H1 (cell line): ENCODE measurements at places on chromosomes 1 and 21.

GRCh38 chr1:204455831-204456145 lies 38.8 kb downstream of the PIK3C2B start:
- no peak for DNase-seq

DNA sequence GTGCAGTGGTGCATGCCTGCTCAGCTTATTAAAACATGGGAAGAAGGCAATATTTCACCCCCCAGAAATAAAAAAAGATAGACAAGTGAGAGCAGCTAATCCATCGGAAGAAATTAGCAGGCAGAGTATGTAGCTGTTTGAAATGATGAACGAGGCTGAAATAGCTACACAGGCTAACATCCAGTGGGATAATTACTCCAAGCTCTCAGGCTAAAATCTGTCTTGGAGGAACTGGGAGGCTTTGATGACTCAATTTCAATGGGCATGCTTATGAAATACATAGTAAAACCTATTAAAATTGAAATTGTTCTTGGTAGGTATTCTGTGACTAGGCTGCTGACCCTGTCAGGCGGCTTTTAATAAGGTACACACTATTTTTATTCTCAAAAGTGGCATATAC lies 84.1 kb upstream of the RRP15 start:
- DNase-seq = no peak

DNA sequence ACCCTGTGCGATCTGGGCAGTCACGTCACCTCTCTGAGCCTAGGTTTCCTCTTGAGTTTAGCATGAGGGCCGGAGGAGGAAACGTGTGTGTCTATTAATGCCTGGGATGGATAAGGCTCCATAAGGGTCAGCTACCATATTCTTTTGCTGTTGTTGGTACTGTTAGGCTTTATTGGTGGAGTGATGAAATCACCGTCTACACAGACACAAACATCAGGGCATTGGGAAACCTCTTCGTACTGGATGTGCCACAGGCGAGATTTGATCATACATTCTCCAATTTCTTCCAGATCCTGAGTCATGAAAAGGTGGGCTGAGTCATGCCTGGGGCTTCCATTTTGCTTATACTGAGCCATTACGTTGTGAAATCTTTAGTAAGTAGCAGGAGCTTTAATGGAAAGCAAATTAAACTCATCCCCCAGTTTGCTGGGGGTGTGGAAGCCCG lies 24.9 kb upstream of the GRHL3 start:
- DNase-seq = no peak

DNA sequence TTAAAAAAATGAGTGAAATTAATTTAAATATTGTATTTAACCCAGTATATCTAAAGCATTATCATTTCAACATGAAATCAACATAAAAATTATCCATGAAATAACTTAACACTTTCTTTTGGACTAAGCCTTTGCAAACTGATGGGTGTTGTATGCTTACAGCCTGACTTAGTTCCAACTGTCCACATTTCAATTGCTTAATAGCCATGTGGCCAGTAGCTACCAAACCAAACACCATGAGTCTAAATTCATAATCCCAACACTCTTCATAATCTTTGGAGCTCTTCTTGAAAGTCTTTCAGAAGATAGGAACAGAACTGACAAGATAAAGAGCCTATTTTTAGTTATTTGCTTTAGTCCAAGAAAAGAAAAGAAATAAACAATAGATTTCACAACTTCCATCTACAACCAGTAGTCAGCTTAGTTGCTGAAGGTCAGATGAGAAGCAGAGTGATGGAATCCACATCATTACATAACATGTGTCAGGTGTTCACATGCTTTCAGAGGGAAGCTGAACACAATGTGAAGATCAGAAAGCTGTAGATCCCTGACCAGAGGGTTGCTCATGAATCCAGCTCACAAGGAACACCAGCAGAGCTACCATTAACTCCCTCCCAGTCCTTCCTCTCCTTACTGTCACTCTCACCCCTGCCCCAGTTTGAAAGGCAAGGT lies 144.0 kb upstream of the ZNF648 start:
- no peak for DNase-seq

DNA sequence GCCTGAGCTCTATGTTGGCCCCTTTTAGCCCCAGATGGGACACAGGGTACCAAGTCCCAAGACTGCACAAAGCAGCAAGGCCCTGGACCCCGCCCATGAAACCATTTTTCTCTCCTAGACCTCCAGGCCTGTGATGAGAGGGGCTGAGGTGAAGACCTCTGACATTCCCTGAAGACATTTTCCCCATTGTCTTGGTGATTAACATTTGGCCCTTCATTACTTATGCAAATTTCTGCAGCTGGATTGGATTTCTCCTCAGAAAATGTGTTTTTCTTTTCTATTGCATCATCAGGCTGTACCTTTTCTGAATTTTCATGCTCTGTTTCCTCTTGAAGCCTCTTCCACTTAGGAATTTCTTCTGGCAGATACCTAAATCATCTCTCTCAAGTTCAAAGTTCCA lies 8.2 kb upstream of the PSMA5 start:
- DNase-seq = no peak

DNA sequence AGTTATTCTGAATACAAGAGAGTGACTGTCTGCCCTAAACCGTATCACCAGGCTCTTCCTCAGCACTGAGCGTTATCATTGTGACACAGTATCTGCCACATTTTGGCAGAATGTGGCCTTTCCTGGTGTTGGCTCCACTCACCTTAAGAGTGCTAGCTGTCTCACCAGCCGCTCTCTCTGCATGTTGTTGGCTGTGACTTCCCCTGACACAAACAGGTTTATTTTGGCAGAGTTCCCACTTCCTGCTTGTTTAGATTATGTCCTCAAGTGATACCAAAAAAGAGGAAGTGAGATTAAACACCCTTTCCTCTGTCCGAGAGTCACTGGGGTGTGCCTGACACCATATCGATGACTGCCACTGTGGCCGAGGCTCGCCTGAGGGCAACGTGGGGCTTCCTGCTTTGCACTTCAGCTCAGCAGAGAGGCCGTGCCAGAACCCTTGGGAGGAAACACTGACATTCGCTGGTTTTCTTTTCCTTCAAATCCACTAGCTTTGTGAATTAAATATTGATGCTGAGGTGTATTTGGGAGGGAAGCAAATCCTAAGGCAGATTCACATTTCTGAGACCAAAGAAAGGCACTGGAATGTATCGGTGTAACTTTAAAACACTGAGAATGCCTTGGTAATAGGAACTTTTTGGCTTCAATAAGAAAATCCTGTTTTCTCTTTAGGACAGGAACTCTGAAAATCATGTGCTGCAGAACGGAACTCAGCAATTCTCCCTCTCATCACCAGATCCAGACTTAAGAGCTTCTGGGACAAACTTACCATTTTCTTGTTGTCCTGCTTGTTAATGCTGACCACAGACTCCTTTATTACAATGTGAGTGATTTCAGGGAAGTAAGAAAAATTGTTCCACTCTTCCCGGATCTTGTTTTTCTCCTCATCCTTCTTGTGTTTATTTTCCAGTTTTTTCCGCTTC lies 102.1 kb downstream of the JAK1 start:
- no peak for DNase-seq
